NCI-H1436 treated with DMSO at 0.1 percent for 48 hours (cell line): ENCODE measurements at places on chromosomes 11 and 22.

DNA sequence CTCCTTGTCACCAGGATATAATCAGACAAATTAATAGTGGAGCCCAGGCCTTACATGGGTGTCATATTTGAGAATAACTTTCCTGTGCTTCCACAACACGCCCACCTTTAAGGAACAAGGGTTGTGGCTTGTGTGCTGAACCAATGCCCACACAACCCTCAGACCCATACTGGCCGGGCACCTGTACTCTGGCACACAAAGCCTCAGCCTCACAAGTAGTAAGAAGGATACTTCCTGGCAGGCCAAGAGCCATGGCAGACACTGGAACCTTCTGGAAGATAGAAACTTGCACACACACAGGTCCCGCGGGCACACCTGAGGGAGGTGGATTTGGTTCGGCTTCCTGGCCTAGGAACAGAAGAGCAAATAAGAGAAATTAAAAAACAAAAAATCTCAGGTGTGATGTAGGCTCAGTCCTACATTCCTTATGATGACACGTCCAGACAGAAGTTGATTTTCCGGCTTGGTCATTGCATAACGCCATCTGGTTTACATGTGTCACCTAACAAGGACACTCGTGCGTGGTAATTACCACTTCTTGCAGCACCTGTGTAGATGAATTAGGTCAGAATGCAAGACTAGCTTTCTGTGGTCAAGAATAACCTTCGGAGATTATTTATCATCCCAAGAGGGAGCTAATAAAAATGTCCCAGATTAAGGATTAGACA, 5.8 kb upstream of the BRD1 start:
- no peak for DNase-seq

DNA sequence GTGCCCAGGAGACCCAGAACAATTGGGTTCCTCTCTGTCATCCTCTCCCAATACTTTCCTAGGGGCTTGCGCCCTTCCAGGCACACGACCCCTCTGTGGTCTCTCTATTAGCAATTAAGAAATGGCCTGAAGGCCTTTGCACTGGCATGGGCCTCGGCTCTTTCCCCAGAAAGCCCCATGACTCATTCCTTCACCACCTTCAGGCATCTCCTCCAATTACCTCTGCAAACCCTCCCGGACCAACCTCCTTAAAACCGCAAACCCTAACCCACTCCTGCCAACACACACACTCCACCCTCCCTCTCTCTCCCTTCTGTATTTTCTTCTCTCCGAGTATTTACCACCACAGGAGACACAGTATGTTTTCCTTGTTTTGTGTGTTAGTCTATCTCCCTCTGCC, 36.7 kb downstream of the LARGE1 start:
- DNase-seq, result no peak

DNA sequence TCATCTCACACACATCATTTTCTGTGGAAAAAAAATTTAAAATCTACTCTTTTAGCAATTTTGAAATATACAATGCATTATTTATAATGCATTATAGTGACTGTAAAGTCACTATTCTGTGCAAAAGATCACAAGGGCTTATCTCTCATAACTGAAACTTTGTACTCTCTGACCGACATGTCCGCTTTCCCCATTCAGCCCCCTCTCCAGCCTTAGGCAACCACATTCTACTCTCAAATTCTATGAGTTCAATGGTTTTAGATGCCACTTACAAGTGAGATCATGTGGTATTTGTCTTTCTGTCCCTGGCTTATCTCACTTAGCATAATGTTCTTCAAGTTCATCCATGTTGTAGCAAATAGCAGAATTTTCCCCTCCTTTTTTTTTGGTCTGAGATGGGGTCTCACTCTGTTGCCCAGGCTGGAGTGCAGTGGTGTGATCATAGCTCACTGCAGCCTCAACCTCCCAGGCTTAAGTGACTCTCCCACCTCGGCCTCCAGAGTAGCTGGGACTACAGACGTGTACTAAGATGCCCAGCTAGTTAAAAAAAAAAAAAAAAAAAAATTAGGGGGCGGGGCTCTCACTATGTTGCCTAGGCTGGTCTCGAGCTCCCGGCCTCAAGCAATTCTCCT, 44.5 kb downstream of the SYN3 start:
- no peak for DNase-seq

GRCh38 chr11:115126092-115126491, 378.1 kb downstream of the CADM1 start:
- DNase-seq, result no peak

DNA sequence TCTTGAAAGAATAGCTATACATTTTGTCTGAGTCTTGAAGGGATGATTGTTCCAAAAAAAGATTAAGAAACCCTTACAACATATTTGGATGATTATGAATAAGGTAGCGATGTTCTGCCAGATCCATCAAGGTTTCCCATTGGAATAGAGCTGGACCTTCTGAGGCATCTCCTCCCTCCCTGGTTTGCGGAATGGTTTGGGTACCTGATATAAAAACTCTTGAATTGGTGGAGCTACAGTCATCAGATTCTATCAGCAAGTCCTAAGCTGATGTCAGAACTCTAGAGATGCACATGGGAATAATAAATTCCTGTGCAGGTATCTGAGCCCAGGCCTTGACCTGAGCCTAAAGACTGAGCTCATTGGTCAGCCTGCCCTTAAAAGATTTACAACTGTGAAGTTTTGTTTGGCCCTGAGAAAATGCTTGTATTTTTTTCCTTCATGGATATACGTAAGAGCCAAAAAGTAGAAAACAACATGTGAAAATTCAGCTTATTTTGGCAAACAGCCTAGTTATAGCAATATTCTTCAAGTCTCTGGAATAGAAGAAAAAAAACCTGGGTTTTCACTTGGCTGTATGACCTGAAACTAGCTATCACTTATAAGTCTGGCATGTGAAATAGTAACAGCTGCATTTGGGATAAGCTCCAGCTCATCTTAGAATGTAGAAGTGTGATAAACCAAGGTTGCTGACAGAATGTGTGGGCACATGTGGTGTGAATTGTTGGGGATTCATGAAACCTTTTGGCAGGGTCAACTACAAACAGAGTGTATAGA, 265.7 kb upstream of the CTSC start:
- DNase-seq, result no peak

- DNase-seq, result no peak
These were observed 1514.8 kb downstream of the TBC1D22A start for GRCh38 chr22:48276994-48277867.

DNA sequence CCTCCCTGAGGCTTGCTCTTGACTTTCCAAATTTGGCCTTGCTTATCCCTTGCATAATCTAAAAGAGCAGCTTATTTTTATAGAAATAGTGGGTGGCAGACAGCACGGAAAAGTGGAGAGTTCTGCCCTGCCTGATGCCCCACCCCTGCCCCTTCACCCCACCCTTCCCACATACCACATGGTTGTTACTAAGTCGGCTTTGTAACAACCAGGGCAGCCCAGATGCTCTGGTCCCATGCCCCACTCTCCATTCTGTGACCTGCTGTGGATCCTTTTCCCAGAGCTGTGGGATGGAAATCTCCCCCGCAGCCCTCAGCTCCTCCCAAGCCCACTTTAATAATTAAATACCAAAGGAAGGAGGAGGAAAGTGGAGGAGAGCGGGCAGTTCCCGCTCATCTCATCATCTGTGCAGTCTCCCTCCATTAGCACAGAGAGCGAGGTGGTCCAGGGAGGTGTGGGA, 10.9 kb downstream of the MRGPRF start:
- no peak for DNase-seq

- no peak for DNase-seq
These were observed 112.9 kb upstream of the TMEM45B start for GRCh38 chr11:129702410-129703398.

- DNase-seq, result no peak
These were observed 21.4 kb downstream of the CHKA start for GRCh38 chr11:68099474-68100405.
